ENCODE measurements at places on chromosomes 2 and 18.

GRCh38 chr18:39450958-39451357 is 1885.4 kb upstream of the CELF4 start:
- H3K27ac ChIP-seq: no peak overlapping the region
- DNase-seq: no peak
- H3K4me3 ChIP-seq: no peak overlapping the region
- H3K4me1 ChIP-seq: peaks cover 20% of the 10 kb centered on the region
- H3K36me3 ChIP-seq: no peaks in the 10 kb centered on the region
- H3K27me3 ChIP-seq: no peaks in the 10 kb centered on the region

DNA sequence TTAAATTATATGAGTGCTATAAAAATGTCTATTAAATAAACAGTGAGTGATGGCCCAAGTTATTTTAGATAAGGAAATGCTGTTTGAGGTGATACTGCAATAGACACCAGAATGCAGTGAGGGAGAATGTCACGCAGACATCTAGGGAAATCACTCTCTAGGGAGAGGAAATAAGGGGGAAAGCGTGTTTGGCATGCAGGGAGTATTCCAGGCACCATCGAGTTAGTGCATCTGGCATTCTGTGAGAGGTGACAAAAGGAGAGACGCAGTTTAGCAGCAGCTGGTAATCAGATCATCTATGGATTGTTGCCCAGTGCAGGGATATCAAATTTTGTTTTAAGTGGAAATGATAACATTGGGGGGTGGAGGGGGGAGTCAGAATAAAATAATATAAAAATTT is 175.4 kb upstream of the NETO1 start:
- no peak overlapping the region for H3K27ac ChIP-seq
- no peak for DNase-seq
- no peaks in the 10 kb centered on the region for H3K27me3 ChIP-seq
- no peaks in the 10 kb centered on the region for H3K4me1 ChIP-seq
- no peaks in the 10 kb centered on the region for H3K36me3 ChIP-seq

DNA sequence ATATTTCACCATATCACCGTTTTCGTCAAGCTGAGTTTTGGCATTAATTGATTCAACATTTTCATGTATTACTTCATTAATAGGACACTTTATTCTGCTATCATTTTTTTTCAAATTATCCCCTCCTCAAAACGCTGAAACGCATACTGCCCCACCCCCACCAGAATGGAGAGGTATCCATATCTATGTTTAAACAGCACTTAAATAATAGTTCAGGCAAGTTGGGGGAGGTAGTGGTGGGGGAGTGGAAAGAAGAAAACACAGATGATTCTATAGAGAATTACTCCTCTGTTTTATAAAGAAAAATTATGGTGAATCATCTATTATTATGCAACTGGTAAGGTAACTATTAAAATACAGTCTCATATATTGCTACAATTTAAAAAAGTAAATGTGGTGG is 314.4 kb upstream of the ZEB2 start:
- no peak for DNase-seq
- no peaks in the 10 kb centered on the region for H3K27me3 ChIP-seq
- H3K27ac ChIP-seq: no peak overlapping the region
- no peak overlapping the region for H3K4me3 ChIP-seq
- no peaks in the 10 kb centered on the region for H3K36me3 ChIP-seq

GRCh38 chr2:122749405-122749804 is 994.0 kb downstream of the TSN start:
- no peak for DNase-seq
- no peaks in the 10 kb centered on the region for H3K36me3 ChIP-seq
- H3K27me3 ChIP-seq: no peaks in the 10 kb centered on the region
- no peaks in the 10 kb centered on the region for H3K4me1 ChIP-seq

- H3K27me3 ChIP-seq: no peaks in the 10 kb centered on the region
- H3K4me1 ChIP-seq: no peaks in the 10 kb centered on the region
- H3K4me3 ChIP-seq: no peak overlapping the region
- DNase-seq: no peak
- no peak overlapping the region for H3K27ac ChIP-seq
- H3K36me3 ChIP-seq: no peaks in the 10 kb centered on the region
Observed at GRCh38 chr2:189143925-189144324, 35.6 kb downstream of the COL5A2 start.

DNA sequence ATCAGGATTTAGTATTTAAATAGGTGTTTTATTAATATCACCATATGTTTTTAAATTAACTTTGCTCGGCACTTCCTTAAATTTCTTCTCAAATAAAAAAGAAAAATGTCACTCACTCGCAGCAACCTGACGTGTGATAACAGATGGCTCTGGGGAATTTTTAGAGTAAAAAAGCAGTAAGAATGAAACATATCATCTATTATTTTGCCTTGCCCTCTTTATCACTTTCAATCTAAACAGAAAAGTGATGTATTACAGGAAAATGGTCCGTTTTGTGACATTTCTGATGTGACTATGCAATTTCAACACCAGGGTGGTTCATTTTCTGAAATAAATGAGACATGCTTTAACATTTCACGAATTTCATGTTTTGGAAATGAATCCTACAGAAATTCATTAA is 1368.0 kb upstream of the LRRTM1 start:
- no peak overlapping the region for H3K4me3 ChIP-seq
- H3K4me1 ChIP-seq: peaks cover 68% of the 10 kb centered on the region

GRCh38 chr2:63681896-63682295 is 93.1 kb downstream of the MDH1 start:
- no peaks in the 10 kb centered on the region for H3K27me3 ChIP-seq
- no peak overlapping the region for H3K27ac ChIP-seq
- DNase-seq: no peak
- H3K36me3 ChIP-seq: no peaks in the 10 kb centered on the region
